ENCODE measurements at places on chromosomes 12 and 14.

GRCh38 chr14:22807432-22808087 is 7.7 kb downstream of the SLC7A7 start:
- DNase-seq, result no peak

- DNase-seq, result peak; percentile 90
These were observed 2.1 kb upstream of the SERPINA1 start for GRCh38 chr14:94390372-94391086.

DNA sequence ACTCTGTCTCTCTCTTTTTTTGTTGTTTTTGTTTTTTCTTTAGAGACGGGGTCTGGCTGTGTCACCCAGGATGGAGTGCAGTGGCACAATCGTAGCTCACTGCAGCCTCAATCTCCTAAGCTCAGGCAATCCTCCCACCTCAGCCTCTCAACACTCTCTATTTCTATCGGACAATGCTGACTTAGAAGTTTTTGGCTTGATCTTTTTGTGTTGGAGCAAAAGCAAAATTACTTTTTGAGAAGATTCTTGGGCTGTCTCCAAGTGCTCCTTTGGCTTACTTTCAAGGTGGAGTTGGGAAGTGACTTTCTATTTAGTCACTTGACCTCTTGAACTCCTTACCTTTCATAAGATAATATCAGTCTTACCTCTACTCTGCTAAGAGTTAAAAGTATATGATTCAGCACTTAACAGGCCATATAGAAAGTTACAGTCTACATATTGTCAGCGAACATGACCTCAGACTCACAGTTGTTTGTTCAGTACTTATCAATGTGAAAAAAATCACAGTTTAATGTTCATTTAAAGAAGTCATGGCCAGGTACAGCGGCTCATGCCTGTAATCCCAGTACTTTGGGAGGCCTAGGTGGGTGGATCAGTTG is 15.4 kb upstream of the MIA2 start:
- DNase-seq, result no peak

DNA sequence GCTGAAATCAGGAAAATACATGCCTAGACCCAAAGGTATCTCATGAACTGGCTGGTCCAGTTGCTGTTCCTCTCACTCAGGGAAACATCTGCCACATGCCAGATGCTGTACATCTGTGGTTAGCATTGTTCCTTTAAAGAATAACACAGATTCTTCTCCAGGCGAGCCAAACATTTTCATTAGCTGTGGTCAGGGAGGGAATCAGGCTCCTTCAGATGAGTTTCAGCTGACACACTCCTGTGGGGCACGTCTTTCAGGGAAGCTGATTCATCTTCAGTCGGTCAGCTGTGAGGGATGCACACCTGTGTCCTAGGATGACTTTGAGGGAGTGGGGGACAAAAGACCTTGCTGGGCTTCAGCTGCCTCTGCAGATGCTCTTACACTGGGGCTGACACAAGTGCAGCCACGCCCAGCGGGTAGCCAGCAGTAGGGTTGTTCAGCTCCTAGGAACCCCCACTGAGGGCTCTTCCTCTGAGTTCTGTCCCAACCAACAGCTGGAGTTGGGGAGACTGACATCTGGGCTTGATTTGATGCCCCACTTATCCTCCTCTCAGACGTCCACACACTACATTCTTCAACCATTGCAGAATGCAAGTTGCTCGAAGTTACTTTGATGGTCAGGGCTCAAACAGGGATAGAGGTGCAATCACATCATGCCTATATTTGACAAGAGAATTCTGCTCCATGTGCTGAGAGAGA is 155.0 kb downstream of the NUAK1 start:
- DNase-seq, result no peak

DNA sequence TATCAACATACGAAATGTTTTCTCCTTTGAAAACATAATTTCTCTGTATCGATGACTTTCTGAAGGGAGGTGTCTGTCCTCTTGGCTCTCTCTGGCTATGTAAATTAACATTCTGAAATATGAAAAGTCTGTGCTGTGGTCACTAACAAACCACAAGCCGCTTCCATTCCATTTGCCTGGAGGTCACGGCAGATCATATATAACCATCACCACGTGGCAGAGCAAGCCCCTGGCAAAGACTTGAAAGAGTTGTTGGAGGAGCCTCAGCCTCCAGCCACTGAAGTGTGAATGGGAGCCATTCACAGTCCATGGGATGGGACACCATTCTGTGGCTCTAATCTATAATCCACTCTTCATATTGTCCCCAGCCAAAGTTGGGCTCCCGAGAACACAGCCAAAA is 39.6 kb downstream of the CDKL1 start:
- no peak for DNase-seq

- no peak for DNase-seq
These were observed 243.3 kb upstream of the AVPR1A start for GRCh38 chr12:63394349-63394748.

GRCh38 chr12:118581371-118581770 is 205.0 kb downstream of the SUDS3 start:
- DNase-seq, result no peak

- DNase-seq, result no peak
These were observed 230.6 kb downstream of the KSR2 start for GRCh38 chr12:117738233-117738632.

DNA sequence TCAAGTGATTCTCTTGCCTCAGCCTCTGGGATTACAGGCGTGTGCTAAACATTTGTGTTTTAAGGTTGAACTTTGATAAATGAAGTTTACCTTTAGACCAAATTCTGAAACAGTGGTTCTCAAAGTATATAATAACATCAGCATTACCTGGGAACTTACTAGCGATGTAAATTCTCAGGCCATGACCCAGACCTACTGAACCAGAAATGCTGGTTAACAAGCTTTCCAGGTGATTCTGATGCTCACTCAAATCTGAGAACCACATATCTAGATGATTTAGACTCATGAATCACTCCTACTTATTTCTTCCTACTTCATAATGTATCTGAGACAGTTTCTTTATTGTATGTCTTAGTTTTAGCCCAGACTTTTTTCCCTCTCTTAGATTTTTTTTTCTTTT is 43.6 kb downstream of the RAD51B start:
- DNase-seq, result no peak

DNA sequence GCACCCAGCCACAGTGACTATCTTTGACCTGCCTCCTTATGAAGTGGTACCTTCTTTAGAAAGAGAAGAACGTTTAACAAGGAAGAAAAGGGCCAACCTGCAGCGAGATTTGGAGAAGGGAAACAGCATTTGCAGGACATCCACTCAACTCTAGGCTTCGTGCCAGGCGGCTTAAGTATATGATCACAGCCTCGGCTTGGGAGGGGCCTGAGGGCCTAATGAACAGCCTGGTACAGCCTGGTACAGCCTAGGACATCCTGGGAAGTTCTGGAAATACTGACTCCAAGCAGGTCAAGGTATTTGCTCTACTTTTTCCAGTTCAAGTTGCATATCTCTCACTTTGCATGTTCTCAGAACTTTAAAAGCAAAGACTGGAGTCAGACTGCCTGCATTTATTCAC is 16.1 kb downstream of the HCAR2 start:
- DNase-seq, result no peak

DNA sequence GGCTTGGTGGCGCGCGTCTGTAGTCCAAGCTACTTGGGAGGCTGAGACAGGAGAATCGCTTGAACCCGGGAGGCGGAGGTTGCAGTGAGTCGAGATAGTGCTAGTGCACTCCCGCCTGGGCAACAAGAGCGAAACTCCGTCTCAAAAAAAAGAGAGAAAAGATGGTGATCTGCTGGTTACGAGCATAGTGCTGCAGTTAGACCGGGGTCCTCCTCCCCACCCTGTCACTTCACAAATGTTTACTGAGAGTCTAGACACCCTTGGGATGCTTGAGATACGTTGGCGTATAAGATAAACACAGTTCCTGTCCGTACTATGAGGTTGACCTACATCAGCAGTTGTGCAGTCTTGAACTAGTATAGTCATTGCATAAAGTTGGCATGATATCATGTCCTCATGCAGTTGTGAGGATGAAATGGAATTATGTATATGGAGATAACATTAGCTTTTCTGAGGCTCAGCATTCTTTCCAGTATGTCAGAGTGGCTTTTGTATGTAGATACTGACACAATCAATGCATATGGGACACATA is 787 bp downstream of the ACAD10 start:
- no peak for DNase-seq

- DNase-seq, result no peak
These were observed 198.7 kb downstream of the EFCAB11 start for GRCh38 chr14:89755816-89756215.

- DNase-seq, result no peak
These were observed 10.1 kb upstream of the TMCC3 start for GRCh38 chr12:94660436-94660835.

GRCh38 chr14:102975662-102976061 is 53.2 kb downstream of the AMN start:
- DNase-seq, result no peak

DNA sequence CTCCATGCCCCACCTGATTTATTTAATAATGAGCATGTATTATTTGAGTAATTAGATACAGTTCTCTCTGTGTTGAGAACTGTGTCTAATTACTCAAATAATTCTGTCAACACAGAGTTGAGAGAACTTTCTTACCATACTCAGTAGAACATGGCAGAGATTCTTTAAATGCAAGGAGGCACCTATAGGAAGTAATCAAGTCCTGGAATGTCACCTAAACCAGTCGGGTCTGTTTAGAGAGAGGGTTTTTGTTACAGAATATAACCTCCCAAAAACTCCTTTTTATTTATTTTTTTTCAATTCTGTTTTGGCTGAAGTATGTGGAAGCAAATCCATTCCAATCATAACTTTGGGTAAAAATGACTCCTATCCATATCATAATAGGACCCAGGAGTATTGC is 37.5 kb upstream of the CIT start:
- DNase-seq, result no peak

DNA sequence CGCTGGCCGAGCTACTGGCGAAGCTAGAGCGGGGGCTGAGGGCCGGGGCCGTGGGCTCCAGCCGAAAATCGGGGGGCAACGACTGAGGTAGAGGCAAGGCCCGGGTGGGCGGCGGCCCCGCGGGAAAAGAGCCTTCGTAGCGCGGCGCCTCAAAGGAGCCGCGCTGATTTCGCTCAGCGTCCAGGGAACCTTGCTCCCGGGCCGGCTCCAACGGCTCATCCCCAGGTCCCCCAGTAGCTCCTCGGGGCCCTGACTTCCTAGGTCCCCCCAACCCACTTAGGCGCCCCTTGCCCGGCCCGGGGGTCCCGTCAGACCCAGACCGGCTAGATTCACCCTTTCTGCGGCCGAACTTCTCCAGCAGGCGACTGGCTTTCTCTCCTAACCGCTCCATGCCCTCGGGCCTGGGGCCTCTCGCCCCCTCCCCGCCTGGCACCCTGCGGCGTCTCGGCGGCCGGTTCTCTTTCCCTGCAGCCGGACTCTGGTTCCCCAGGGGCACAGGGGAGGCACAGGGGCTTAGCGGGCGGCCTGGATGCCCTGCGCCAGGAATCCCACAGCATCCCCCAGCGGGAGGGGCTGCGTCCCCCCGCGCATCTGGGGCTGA is 375 bp downstream of the AJUBA start:
- peak; percentile 80 for DNase-seq

- no peak for DNase-seq
These were observed 41.6 kb downstream of the CHST11 start for GRCh38 chr12:104498211-104498801.

DNA sequence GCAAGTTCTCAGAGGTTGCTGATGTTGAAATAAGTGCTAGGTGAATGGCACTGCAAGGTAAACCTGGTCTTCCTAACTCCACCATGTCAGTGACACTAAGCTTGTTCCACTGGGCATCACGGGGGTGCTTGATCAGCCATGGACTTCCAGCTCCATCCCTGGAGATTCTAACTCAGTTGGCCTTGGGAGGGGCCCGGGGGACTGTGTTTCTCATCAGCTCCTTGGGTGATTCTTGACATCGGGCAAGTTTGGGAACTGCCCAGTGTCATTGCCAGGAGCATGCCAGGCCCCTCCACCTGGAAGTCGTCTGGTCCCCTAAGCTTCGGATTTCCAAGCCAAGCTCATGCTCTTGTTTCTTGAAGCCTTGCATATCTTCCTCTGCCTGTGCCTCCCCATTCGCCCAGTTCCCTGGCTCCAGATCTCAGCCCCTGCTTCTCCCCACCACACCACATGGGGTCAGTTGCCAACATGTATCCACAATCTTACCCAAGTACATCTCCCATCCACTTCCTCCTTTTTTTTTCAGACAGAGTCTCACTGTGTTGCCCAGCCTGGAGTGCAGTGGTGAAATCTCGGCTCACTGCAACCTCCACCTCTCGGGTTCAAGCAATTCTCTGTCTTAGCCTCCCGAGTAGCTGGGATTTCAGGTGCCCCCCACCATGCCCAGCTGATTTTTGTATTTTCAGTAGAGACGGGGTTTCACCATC is 30.7 kb upstream of the RFLNA start:
- no peak for DNase-seq

Measured in posterior vena cava (tissue), 2 donors.